ENCODE measurements at places on chromosomes 4 and X. TPM values are rescaled to one million over a fixed set of nuclear protein-coding genes. Genes with fewer than 3 reads are reported as not detected.

SLITRK4 gene
- 0.17 TPM for total RNA-seq

DNA sequence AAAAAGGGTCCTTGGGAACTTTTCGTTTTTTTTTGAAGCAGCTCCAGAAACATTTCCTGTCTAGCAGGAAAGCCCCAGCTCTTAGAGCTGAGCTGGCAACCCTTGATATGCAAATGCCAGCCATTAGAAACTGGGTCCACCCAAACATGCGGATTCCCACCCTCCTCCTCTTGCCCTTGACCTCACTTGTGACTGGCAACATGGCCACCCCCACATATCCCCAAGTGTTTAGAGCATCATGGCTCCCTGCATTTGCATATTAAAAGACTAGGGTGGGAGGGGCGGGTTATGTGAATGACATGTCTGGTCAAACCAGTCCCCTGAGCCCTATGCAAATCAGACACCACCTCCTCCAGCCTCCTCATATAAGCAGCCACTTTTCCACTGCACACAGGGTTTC is 671.1 kb downstream of the FAT4 start:
- no peaks in the 10 kb centered on the region for H3K36me3 ChIP-seq
- no peak for DNase-seq
- no peaks in the 10 kb centered on the region for H3K27me3 ChIP-seq
- no peak overlapping the region for H3K27ac ChIP-seq

- peaks cover 4% of the 10 kb centered on the region for H3K36me3 ChIP-seq
- H3K27me3 ChIP-seq, result peaks cover 80% of the 10 kb centered on the region
- no peak for DNase-seq
- peaks cover 19% of the 10 kb centered on the region for H3K4me1 ChIP-seq
- peak overlapping the region; percentile 15 for H3K4me3 ChIP-seq
Observed at GRCh38 chr4:185018834-185019455, 655 bp downstream of the HELT start.

GRCh38 chr4:185774845-185775680 is 36.9 kb downstream of the SORBS2 start:
- peaks cover 2% of the 10 kb centered on the region for H3K4me1 ChIP-seq
- H3K27me3 ChIP-seq, result peaks cover 35% of the 10 kb centered on the region
- DNase-seq, result no peak
- H3K36me3 ChIP-seq, result peaks cover 2% of the 10 kb centered on the region
